Activated CD4-positive, alpha-beta T cell treated with anti-CD3 and anti-CD28 coated beads, Interleukin-2, Interleukin-4, amounts not matched to agents 100 ng/mL and 50 ng/mL, durations not matched to agents 16 hours and 8 hours (primary cell): ENCODE measurements at places on chromosomes 1 and 21.

- no peak for DNase-seq
Measured at GRCh38 chr1:201783572-201783971, 45.4 kb upstream of the IPO9 start.

DNA sequence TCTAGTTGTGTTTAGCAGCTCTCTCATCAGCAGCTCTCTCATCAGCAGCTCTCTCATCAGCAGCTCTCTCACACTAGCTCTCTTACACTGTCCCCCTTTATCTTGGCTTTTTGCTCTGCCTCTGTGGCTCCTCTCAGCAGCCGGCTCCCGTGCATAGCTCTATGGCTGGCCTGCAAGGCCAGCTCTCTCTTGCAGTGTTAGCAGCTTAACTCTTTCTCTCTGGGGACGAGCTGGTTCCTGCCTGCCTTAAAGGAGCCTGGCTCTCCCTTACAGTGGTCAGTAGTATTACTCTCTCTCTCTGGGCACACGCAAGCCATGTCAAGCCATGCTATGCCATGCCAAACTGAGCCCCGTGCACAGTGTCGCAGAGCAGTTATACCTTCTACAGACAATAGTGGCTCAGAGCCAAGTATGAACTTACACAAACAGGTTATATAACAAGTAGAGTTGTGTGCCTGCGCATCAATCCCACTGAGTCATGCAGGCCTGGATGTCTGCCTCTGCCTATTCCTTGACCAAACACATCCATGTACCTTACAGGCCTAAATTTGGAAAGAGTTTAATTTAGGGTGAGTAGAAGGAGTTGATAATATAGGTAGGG lies 295.9 kb downstream of the TPR start:
- no peak for DNase-seq

- no peak for DNase-seq
Measured at GRCh38 chr1:69706473-69706872, 138.8 kb downstream of the LRRC7 start.

GRCh38 chr1:95701450-95702173 lies 467.6 kb downstream of the RWDD3 start:
- no peak for DNase-seq

GRCh38 chr1:166924823-166925541 lies 48.9 kb upstream of the TADA1 start:
- DNase-seq, result no peak

GRCh38 chr1:159925719-159926078 lies 392 bp upstream of the TAGLN2 start:
- DNase-seq, result no peak

DNA sequence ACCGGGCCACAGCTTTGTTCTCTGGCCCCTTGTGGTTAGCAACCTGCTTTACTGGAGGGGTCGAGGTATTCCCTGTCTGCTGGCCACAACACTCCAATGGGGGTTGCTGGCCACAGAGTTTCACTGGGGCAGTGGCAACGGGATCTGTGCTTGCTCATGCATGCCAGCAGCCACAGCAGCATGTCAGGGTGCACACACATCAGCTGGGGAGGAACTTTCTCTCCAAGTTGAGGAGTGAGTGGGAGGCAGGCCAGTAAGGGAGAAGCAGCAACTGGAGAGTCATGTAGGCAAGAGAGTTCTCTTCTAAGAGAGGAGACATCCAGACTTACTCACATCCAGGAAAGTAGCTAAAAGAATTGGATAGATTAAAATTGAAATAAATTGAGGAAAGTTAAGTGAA lies 38.0 kb downstream of the SAMD13 start:
- no peak for DNase-seq

- DNase-seq, result no peak
Measured at GRCh38 chr1:30414086-30414850, 309.1 kb downstream of the MATN1 start.

GRCh38 chr21:35041122-35041521 lies 8.0 kb downstream of the RUNX1 start:
- DNase-seq, result no peak

GRCh38 chr1:111505641-111506119 lies 2.2 kb upstream of the ADORA3 start:
- peak; percentile 29 for DNase-seq

DNA sequence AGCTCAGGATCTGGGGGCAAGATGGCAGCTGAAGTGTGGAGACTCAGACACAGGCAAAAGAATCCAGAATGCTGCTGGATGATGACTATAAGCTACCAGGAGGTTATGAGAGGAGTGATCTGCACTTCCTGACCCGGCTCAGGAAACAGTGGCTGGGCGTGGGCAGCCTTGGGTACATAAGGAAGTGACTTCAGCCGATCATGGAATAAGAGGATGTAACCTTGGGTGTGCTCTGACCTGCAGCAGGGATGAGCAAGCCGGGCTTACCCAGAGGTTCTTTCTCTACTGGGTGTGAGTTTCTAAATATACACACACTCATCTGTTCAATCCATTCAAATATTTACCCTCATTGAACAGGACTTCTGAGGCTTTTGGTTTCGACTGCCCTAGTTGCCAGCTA lies 62.7 kb downstream of the CD34 start:
- peak; percentile 52 for DNase-seq

- no peak for DNase-seq
Measured at GRCh38 chr1:197910120-197910991, 6.8 kb upstream of the LHX9 start.

DNA sequence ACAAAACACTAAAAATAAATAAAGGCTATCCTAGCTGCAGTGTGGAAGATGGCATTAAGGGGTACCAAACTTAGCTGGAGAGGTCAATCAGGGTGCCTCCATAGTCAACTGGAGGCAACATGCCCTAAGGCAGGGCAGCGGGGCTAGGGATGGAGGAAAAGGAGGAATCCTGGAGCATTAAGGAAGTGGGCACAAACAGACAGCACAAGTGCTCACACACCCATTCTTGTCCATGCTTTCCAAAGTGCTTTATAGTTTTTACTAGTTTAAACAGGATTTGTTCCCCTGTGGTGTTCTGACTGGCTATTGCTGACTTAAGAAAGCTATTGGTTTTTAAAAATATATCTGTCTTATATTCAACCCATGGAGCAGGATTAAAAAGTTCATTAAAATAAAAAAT lies 33.3 kb downstream of the TCEANC2 start:
- no peak for DNase-seq

DNA sequence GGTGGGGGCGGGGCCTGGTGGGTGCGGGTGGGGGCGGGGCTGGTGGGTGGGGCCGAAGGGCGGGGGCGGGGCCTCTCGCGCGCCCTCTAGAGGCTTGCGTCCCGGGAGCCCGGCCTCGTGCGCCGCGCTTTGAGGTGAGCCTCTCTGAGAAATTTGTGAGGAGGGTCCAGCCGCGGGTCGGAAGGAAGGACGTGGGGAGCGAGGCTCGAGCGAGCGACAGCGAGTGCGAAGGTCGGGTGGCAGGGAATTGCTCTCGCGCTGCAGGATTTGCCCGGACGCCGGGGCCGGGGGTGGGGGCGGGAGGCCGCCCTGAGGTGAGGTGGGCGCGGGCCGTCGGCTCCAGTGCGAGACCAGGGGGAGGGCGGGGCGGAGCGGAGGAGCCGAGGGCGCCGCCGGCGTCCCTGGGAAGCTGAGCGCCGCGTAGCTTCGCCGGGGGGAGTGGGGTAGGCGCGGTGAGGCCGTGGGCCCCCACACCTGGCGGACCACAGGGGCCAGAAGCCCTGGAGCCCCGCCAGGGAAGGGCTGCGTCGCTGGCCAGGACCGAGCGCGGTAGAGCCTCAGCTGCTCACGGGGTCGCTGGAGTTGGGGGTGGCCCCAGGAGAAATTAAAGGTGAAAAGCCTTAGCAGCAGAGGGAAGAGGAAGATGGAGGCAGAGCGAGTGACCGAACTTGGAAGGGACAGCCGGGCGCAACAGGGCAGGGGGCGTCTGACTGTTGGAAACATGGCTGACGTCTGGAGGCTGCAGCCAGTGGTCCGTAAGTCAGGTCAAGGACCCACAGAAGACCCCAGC lies 754 bp upstream of the LSS start:
- no peak for DNase-seq

GRCh38 chr1:4006676-4007374 lies 106.8 kb upstream of the C1orf174 start:
- no peak for DNase-seq
